ENCODE measurements at places on chromosomes 7 and 10.
A peak's percentile ranks its signal among the peaks of the same experiment; 100 is the strongest.

DNA sequence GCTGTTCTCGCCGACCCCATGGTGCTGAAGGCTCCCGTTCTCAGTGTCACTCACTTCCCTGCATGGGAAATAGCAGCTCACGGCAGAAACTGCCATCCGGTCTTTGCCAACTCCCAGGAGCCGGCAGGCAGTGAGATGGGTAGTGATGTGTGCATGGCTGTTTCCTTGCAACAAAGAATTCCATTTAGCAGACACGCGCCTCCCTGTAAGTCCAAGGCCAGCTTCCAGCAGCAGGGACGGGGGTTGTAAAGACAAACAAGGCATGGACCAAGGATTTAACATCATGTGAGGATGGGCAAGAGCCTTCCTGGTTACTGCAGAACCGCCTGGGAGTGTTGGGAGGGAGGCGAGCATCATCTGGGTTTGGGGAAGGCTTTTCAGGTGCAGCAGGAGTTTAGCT lies 273.1 kb downstream of the GLRX3 start:
- no peak for DNase-seq

- no peak for DNase-seq
Observed at GRCh38 chr10:97519342-97519741, 20.6 kb downstream of the UBTD1 start.

GRCh38 chr7:5005066-5005465 lies 40.6 kb upstream of the RBAK start:
- DNase-seq, result no peak

- DNase-seq, result no peak
Observed at GRCh38 chr10:124614003-124614659, 130.0 kb downstream of the FAM53B start.

DNA sequence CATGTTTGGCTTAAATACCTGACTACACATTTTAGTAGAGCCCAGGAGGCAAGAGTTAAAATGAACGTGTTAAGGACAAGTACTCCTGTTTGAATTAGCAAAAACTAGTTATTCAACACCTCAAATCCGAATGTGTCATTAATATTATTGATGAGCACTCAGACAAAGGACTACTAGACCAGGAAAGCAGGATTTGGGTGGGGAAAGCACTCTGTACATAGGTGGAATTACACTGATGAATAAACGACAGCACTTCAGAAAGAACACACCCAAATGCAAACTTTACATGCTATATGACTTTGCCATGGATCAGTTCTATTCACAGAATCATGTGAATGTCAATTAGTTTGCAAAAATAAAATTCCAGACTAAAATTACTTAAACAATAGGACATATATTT lies 95.1 kb upstream of the CAV2 start:
- no peak for DNase-seq

GRCh38 chr7:17299483-17299991 lies 1.1 kb downstream of the AHR start:
- DNase-seq, result no peak

DNA sequence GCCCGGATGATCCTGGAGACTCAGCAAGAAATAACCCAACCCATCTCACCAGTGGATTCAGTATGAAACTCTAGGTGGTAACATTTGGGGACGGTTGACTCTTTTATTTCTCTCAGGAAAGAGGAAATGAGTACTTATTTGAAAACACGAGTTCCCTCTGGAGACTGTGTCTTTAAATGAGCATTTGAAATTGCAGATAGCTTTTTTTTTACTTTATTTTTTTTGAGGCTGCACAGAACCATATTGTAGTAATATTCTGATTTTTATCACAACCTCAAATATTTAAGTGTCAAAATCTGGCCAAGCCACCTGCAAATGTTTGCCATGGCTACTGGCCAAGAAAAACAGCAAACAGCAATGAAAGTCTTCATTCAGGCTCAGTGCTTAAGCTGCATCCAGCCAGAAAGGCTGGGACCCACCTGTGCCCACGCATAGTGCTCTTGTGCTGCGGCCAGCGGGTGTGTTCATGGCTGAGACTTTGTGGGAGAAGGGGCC lies 160.8 kb downstream of the CREB5 start:
- DNase-seq, result no peak

- no peak for DNase-seq
Observed at GRCh38 chr7:150357270-150357669, 11.4 kb upstream of the REPIN1 start.

GRCh38 chr7:66970310-66970709 lies 25.1 kb downstream of the SBDS start:
- no peak for DNase-seq

DNA sequence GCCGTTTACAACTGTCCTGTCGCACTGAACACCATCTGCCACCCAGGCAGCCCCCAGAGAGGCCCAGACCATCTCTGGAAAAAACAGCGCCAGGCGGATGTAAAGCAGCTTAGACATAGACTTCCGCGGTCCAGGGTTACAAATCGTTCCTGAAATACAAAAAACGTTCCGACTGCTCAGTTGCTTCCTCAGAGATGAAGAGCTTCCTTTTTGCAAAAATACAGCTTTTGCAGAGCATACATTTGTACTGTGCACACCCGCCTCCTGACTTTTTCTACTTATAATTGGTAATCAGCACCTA lies 11.4 kb downstream of the DAGLB start:
- no peak for DNase-seq

GRCh38 chr10:72790216-72790990 lies 98.5 kb downstream of the MCU start:
- no peak for DNase-seq

DNA sequence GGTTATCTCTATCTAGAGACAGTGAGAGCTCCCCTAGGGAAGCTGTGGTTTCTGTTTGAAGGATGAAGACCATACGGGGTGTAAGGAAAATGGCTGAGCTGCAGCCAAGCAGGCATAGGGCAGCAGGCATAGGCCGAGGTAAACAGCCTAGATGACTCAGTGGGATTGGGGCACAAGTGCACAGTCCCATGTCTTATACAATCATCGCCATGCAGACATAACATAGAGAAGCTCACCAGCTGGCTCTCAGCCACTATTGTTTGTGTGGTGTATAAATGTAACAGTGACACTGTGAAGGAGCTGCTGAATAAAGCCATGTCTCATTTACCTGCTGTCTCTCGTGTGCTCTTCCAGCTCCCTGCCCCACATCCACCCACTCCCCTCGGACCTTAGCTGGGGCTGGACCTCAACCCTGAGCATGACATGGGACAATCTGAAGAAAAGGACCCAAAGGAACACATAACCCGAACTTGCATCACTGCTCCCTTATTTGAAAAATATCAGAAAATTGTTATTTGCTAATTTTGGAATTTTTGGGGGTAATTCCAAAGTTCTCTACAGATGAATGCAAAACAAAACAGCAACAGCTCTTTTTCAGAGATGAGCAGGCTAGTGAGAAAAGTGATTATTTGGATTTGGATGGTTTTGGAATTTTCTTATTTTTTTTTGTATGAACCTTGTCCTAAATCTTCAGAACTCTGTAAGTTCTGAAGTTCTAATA lies 582.7 kb downstream of the REEP3 start:
- DNase-seq, result no peak

DNA sequence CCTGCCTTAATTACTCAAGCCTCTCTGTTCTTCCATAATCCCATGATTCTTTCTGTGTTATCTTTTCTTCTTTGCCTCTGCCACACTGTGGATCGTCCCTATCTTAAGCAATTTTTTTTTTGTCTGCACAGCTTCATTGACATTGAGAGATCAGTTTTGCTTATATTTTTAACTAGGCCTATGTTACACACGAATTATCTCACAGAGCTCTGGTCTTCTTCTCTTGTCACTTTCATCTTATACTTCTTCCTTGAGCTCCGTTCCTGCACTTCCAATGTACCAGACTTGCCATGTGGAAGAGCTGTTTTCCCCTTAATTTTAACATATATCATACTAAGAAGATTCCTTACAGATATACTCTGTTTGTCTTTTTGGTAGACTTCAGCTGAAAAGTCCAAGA lies 106.1 kb downstream of the MAGI2 start:
- no peak for DNase-seq

DNA sequence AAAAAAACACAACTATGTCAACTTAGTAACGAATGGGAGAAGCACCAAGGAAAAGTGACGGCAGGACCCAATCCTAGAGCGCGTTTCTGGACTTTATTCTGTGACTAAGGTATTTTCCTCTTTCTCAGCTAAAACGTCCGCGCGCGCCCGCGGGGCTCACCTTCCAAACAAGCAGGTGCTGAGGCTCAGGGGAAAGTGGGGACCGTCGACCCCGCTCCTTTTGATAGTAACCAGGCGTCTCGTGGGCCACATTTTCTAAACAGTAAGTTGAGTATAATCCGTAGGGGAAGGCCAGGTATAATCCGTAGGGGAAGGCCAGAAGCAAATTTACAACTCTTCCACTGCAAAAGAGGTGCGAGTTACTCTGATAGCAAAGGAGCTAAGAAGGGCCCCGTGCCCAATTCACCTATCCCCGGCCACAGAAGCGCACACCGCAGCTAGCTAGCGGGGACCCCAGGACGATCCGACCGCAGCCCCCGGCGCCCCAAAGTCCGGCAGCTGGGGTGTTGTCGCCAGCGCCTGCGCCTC lies 743 bp downstream of the MKI67 start:
- peak; percentile 33 for DNase-seq

DNA sequence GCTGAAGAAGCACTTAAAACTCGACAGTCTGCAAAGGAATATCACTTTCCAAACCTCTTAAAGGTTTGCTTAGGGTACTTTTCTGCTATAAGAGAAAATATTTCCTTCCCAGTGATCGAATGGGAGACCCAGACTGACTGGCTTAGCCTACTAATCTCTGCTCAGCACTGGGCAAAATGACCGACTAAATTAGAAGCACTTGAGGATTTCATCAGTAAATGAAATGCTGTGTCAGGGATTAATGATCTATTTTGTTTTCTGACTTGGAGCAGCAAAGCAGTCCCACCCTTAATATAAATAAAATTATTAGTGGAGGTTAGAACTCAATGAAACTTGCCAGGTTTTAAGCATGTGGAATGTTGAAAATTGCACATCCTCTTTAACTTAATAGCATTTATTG lies 411.6 kb downstream of the NEBL start:
- no peak for DNase-seq

GRCh38 chr7:138000081-138000701 lies 1.7 kb downstream of the CREB3L2 start:
- peak; percentile 68 for DNase-seq

GRCh38 chr10:18501198-18501597 lies 150.2 kb downstream of the NSUN6 start:
- DNase-seq, result peak; percentile 69

- DNase-seq, result no peak
Observed at GRCh38 chr7:41786404-41786803, 83.5 kb upstream of the INHBA start.

- DNase-seq, result no peak
Observed at GRCh38 chr10:34628174-34628796, 186.8 kb downstream of the PARD3 start.

DNA sequence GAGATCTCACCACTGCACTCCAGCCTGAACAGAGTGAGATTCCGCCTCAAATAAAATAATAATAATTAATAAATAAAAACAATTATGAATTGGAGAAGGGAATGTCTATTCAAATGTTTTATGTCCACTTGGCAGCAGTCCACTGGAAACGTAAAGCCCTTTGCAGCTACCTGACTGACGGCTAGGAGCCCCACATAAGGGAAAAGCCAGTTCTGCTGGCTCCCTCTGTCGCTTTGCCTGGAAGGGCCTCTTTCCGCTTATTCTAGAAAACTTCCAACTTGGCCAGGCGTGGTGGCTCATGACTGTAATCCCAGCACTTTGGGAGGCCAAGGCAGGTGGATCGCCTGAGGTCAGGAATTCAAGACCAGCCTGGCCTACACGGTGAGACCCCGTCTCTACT lies 6.1 kb upstream of the TNS3 start:
- no peak for DNase-seq

- DNase-seq, result no peak
Observed at GRCh38 chr10:70784471-70784870, 706 bp downstream of the TBATA start.

DNA sequence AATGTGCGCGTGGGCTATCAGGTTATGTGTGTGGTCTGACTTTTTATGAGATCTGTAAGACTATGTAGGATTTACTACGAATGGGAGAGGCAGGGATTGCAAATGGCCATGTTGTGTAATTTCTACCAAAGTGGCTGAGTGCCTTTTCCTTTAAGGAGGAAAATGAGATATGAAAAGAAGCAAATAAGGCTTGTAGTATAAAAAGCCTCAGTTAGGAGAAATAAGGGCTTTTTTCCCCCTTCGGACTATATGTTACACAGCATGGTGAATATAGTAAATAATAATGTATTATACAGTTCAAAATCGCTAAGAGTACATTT lies 447 bp upstream of the GPAM start:
- no peak for DNase-seq

GRCh38 chr7:143958781-143959180 lies 4.1 kb downstream of the OR2F1 start:
- no peak for DNase-seq

DNA sequence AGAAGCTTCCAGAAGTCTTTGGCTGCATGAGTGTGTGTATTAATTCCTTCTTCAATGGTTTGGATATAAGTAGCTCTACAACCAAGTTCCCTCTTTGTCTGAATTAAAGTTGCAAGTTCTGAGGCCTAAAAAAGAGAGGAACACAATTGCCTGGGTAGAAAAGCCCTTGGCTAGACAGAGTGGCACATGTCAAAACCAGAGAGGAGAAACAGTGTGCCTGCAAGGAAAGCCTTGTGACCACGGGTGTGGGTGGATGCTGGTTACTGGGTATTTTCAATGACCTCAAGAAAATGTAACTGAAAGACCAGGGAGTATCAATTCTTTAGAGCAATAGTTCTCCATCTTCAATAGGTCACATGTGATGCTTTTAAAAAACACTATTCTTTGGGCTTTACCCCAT lies 148.3 kb downstream of the SVIL start:
- DNase-seq, result no peak

- DNase-seq, result no peak
Observed at GRCh38 chr7:4073052-4073451, 609.0 kb upstream of the FOXK1 start.

Data from RKO (cell line).